ENCODE measurements at places on chromosomes 2 and 18. TPM values are rescaled to one million over a fixed set of nuclear protein-coding genes. Genes with fewer than 3 reads are reported as not detected.

DNA sequence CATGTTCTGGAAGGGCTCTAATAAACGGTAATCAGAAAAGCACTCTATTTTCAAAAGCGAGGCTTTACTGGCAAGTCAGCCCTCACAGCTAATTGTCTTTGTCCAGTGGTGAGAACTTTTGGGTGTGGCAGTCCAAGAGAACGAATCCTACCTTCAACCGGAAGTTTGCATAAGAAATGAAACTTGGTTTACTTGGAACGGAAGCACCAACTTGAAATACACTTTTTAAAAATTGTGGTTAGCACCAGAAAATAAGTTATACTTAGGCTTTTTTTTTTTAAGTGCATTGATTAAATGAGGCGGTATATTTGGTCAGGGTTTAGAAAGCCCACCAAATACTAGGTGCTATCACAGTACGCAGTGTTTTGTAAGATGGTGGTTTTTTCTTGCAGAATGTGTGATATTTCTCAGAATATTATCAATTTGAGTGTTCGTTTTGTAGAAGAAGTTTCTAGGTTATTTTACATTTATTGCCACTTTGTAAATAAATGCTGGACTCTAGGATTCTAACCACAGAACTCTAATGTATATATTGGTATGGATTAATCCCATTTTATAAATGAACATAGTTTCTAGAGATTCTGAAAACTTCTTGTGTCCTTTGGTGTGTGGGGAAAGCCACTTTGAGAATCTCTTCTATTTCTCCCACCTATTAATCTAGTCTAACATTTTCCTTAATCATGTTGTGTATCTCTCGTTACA, 1.2 kb downstream of the MYL12A start:
- no peak for DNase-seq

- DNase-seq: peak; percentile 69
Observed at GRCh38 chr18:35143622-35144596, 96.9 kb upstream of the ZNF397 start.

AOX1 gene
- 1,212 TPM for total RNA-seq

PXDN gene
- 9.4 TPM for total RNA-seq

DNA sequence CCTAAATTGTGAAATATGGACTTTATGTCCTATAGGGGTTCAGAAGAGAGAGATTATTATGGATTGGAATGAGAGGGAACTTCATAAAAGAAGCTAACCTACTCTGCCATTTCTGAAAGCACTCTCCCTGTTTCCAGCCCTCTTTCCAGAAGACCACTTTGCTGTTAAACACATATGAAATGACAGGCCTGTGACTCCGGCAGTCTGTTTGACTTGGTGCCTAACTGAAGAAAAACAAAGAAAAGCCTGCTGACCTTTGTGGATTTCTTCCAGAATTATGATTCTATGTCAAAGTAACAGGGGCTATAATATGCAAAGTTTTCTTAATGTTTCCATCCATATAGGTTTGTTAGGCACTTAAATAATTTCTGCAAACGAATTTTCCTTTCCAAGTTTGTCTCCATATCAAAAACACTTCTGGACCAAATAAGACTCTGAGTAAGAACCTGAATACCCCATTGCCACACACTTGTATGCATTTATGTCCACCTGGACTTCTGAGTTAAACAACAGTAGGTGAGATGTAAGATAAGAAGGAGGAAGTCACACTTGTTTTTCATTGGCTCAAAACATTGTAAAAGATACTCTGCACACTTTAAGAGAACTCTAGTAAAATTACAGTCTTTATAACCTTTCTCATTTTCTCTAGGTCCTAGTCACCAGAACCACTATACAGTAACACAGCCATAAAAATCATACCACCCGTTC, 111.7 kb downstream of the PIEZO2 start:
- DNase-seq: no peak

GRCh38 chr2:213086050-213086449, 65.4 kb downstream of the IKZF2 start:
- no peak for DNase-seq

RHOB gene
- 250 TPM for total RNA-seq

THSD7B gene
- 0.10 TPM for total RNA-seq

- no peak for DNase-seq
Observed at GRCh38 chr2:10960606-10961489, 49.1 kb downstream of the KCNF1 start.

UGT1A5 gene
- 4.6 TPM for total RNA-seq

TDRD15 gene
- total RNA-seq: 0.93 TPM

- peak; percentile 42 for DNase-seq
Observed at GRCh38 chr2:85813211-85813981, 59.6 kb downstream of the ATOH8 start.

DNA sequence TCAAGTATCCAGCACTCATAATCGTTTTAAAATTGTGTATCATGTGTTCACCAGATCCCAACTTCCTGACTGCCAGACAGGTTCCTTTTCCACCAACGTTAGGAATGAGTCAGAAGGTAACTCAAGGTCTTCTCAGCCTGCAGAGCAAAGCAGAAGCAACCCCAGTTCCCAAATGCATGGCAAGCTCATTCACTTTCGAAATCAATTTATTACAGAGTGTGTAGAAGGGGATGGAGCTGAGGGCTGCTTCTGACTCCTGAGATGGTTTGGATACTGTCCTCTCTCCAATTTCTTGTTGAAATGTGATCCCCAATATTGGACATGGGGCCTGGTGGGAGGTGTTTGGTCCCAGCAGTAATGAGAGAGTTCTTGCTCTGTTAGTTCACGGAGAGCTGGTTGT, 114.5 kb downstream of the PIEZO2 start:
- no peak for DNase-seq

CD207 gene
- total RNA-seq: not detected

FOXD4L1 gene
- total RNA-seq: 0.10 TPM

- no peak for DNase-seq
Observed at GRCh38 chr2:177264209-177264692, 276 bp downstream of the NFE2L2 start.

GPR55 gene
- total RNA-seq: not detected

RGPD3 gene
- 0.13 TPM for total RNA-seq

- DNase-seq: no peak
Observed at GRCh38 chr18:76679945-76680344, 142.4 kb upstream of the ZNF236 start.

DNA sequence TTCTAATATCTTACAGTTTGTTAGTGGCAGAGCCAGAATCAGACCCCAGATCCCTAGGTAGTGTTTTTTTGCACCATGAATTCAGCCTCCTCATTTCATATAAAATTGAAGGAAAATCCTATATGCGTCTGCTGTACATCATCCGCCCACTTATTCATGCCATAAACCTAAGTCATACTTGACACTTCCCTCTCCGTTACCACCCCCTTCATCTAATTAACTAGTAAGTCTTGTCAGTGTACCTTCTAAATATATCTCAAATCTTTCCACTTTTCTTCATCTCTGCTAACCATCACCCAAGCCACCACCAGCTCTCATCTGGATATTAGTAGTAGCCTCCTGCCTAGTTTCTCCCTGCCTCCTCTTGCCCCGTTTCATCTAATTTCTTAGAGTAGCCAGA, 248.7 kb upstream of the SIX3 start:
- no peak for DNase-seq

NAT8 gene
- 26.3 TPM for total RNA-seq

KCNJ13 gene
- not detected for total RNA-seq

PREPL gene
- total RNA-seq: 15.4 TPM

DNA sequence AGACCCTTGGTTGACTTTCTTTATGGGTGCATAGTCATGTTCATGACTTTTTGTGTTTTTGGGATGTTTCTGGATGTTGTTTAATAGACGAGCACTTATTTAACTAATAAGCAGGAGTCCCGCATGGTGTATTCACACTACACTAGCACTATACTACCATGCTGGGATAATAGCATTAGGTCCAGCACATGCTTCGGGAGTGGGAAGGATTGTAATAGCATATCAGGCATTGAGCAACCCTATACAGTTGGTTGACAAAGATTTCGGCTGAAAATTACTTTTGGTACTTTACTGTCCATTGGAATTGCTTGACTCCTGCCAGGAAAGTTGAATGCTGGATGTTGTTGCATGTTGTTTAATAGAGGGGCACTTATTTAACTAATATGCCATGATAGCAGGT, 2.8 kb downstream of the SH3RF3 start:
- no peak for DNase-seq

STAT4 gene
- total RNA-seq: 0.98 TPM

UGT1A8 gene
- total RNA-seq: 0.13 TPM

- DNase-seq: peak; percentile 55
Observed at GRCh38 chr2:213065583-213066442, 85.6 kb downstream of the IKZF2 start.

DNA sequence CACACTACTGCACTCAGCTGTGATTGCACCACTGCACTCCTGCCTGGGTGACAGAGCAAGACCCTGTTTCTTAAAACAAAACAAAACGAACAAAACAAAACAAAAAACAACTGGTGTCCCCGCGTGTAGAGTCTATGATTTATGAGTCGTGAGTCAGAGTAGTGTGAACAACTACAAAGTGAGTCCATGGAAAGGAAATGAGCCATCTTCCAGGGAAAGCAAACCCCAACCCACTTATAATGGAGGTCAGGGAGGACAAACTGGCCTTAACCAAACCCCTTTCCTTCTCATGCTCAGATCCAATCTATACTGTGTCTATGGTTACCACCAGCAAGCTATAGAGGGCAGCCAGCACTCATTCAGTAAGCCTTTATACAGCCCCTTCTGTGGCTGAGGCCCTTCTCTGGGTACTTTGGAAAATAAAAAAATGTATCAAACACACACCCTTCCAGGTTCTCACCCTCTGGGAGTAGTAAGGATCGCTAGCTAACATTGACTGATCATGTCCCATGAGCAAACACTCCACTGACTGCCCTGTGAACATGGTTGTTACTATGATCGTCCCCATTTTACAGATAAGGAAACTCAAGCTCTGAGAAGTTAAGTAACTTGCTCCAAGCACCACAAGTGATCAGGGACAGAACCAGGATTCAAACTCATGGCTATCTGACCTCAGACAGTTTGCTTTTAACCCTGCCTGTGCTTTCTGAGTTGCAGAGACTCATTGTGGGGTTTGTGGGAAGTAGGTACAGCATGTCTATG, 24.7 kb upstream of the COLEC12 start:
- DNase-seq: no peak

- DNase-seq: peak; percentile 73
Observed at GRCh38 chr2:21424375-21424774, 300.6 kb downstream of the TDRD15 start.

GRCh38 chr2:190882411-190882766, 1.8 kb downstream of the GLS start:
- no peak for DNase-seq

SH3BP4 gene
- 22.9 TPM for total RNA-seq

- no peak for DNase-seq
Observed at GRCh38 chr2:25066455-25066854, 24.6 kb downstream of the EFR3B start.

DNA sequence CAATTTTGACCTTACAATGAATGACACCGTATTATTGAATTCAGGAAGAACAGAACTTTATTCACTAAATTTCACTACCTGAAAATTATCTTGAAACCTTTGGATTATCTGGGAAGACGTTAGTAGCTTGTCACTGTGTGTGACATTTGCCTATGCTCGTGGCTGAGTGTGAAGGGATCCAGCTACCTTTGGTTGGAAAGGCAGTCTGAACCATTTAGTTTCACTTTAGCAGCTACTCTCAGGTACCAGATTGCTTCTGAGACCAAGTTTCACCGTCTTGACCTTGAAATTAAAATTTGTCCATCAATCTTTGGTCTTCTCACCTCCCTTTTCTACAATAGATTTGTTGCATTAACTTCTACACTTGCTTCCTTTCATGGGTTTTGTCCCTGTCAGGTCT, 637.5 kb downstream of the MBD2 start:
- DNase-seq: no peak

AQP12B gene
- total RNA-seq: not detected

TP53I3 gene
- 8.0 TPM for total RNA-seq

- no peak for DNase-seq
Observed at GRCh38 chr2:112812318-112813267, 24.0 kb downstream of the IL1B start.

TXNDC2 gene
- total RNA-seq: not detected

B3GNT7 gene
- total RNA-seq: 1.6 TPM

- DNase-seq: no peak
Observed at GRCh38 chr2:68734176-68734575, 435 bp upstream of the ARHGAP25 start.

- no peak for DNase-seq
Observed at GRCh38 chr2:109454765-109455394, 158.9 kb downstream of the SEPTIN10 start.

GRCh38 chr2:176598351-176598750, 329.1 kb downstream of the MTX2 start:
- DNase-seq: no peak

- no peak for DNase-seq
Observed at GRCh38 chr2:158011055-158011771, 90.5 kb upstream of the UPP2 start.

- no peak for DNase-seq
Observed at GRCh38 chr18:73777356-73778031, 370.1 kb downstream of the FBXO15 start.

DES gene
- 1.8 TPM for total RNA-seq

DNA sequence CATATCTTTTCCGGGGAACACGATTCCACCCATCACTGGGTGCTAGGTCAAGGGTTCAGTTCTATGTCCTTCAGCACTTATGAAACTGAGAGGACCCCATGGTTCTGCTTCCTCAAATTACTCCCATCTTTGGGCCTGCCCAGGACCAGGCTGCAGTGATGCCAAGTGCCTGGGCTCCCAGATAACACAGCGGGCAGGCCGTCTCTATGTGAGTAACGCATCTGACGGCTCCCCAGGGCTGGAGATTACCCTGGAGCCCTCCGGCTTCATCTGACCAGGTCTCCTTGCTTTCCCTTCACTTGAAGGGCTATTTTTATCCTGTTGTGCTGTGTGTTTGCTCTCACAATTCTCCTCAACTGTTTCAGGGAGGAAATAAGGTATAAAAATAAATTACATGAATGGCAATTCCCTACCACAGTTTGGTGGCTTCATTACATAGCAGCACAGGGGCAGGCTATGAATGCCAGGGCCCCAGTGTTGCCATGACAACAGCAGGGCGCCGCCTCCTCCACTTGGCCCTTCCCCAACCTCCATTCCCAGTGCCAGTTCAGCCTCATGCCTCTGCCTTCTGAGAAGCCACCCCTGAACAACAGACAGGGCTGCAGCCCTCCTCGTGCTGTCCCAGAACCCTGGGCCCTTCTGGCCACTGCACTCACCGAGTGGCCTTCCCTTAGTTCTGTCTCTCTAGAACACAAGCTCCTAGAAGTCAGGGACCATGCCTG, 25.4 kb upstream of the TMEM131 start:
- DNase-seq: no peak

DNA sequence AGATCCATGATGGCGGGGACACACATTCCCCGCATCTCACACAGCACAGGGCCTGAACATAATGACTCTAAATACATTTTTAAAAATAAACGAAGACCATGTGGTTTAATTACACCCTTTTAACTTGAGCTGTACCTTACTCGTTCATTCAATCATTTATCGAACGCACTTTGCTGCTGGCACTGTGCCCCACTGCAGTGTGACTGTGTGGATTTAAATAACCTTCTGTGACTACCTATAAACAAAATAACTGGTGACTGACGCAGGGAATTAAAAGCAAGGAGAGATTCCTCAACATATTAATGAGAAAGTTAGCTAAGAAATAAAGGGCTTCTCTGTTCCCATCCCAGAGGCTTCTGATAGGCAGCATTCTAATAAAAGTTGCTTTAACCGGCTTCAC, 10.9 kb upstream of the FZD7 start:
- no peak for DNase-seq

- DNase-seq: no peak
Observed at GRCh38 chr2:195322324-195322723, 334.7 kb upstream of the SLC39A10 start.
